Left forelimb (tissue), 1 donor: ENCODE measurements at places on chromosomes 12 and 14.
A peak's percentile ranks its signal among the peaks of the same experiment; 100 is the strongest.

- no peak for DNase-seq
Measured at GRCh38 chr12:50520416-50521207, 15.8 kb downstream of the DIP2B start.

DNA sequence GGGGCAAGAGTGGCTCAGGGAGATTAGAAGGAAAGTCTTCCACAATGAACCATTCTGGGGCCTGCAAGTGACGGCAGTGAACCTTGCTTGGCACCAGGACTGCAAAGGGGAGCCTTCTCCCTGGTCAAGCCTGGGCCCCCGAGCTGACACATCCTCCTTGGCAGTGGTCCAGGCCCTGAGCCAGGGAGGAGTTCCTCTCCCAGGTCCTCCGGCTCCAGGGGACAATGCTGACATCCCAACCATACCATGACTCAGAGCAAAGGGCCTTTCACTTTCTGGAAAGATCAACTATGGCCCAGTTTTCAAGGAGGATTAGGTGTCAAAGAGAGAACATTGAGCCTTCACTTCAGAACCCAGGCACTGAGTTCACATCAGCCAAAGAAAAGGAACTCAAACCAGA, 756.5 kb upstream of the TBX3 start:
- DNase-seq: no peak

GRCh38 chr14:80695869-80696268, 245.7 kb downstream of the CEP128 start:
- DNase-seq: no peak

DNA sequence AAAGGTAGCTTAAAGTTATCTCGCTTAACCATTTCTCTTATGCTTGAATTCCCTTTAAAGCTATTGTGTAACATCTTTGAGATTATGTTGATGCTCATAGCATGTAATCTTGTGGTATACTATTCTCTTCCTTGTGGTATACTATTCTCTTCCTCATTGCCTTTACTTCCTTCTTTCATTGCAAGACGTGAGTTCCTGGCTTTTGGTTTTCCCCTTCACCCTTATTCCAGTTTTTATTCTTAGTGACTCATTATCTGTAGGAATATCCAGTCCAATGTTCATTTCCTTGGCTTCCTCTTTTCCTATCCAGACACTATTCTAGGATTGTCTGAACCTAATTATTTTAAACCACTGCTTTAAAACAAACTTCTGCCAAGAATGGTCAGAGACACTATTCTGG, 564.0 kb downstream of the CCER1 start:
- no peak for DNase-seq

- no peak for DNase-seq
Measured at GRCh38 chr14:81170829-81171195, 49.9 kb downstream of the GTF2A1 start.

DNA sequence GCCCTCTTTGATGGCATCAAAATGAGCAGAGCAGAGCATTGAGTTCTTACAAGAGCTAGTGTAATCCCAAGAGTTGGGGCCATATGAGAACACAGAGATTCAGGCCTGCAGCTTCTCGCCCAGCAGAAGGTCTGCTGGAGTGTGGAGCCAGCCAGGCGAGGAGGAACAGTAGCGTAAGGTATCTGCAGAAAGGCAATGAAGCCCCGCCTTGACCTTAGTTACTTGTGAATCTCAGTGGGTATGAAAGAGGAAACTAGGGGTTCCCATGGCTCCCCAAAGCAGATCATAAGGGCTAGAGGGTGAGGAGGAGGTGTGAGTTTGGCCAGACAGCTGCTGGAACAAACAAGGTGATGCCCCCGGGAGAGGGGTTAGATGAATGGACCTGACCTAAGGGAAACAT, 49.4 kb downstream of the SLC8A3 start:
- no peak for DNase-seq

- no peak for DNase-seq
Measured at GRCh38 chr14:65661865-65662264, 249.3 kb downstream of the FUT8 start.

DNA sequence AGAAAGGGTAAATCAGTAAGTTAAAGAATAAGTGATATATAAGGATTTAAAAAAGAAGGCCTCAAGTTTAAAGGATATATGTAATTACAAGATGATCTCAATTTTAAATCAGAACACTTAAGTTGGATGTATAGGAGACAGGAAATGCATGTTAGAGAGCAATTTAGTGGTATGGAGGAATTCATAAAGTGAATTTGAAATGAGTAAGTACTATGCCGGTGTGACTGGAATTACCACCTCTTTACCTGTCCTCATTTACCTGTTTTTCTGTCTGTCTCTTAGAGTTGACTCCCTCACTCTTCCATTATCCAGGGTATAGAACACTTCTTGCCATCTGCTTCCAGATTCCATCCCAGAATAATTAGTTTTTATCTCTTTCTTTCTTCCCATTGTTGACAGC, 73.5 kb downstream of the PLEKHA5 start:
- no peak for DNase-seq

DNA sequence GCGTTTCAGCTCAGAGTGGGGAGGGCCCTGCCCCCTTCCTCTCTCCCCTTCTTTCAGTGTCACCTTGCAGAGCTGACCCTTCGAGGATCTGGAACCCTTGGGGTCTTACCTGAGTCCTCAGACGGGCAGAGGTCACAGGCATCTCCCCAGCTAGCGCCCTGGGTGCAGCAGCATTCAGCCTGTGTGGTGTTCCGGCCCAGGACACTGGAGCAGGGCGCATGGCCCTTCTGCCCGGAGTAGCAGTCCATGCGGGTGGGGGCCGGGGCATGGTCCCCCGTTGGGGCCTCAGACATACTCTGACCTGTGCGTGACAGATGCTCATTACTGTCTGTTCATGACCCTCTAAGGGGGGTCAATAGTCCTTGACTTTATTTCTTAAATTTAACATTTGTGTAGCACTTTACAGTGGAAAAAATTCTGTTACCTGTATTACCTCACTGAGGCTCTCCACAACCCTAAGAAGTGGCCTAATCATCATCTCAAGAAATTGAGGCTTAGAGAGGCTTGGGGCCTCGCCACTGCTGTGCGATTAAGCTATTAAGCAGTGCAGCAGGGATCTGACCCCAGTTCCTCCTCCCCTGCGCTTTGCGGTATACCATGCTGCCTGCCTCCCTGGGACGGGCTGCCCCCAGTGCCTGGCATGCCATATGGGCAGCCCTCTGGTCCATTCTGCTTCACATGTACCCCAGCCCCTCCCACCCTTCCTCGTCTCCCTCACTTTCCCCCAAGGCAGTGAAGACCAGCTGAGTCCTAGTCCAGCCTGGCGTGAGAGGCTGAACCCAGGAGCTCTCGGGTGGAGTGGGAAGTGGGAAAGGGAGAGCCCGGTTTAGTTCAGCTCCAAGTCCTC, 11.5 kb downstream of the ISCA2 start:
- DNase-seq: peak; percentile 51

DNA sequence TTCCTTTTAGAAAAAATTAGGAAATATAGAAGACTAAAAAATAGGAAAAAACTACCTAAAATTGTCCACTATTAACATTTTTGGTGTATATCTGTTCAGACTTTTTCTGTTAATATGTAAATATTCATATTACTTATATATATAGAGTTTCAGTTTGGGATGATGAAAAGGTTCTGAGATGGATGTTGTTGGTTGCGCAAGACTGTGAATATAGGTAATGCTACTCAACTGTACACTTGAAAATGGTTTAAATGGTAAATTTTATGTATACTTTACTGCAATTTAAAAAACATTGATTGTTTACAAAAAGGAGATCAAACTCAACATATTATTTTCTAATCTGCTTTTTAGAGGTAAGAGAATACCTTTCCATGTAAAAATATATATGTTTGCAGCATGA, 200.9 kb downstream of the RAD51B start:
- no peak for DNase-seq

DNA sequence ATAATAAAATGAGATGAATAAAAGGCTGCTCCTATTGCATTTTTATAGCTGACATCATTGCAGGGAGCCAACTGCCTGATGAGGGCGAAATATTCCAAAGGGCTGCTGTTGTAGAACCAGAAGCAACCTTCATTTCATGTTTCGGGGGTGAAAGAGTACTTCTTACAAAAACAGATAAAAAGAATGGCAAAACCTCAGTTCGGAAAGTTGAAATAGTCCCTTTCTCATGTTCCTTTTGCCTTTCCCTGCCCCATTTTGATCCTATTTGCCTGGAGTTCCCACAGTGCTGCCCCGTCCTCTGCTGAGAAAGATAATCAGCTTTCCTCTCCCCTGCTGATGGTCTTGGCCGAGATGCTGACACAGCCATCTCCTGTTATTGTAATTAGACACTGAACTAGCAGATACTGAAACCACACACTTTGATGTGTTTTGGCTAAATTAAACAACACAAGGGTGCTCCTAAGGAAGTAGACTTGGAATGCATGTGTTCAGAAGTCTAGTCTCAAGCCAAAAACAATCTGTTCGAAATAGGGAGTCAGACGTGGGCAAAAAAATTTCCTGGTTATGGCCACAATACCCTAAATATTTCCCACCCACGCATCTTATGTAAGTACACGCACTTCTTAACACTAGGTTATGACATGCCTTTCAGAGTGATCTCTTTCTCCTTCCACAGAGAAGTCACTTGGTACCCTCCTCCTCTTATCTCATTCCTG, 117.2 kb downstream of the PPM1H start:
- no peak for DNase-seq

DNA sequence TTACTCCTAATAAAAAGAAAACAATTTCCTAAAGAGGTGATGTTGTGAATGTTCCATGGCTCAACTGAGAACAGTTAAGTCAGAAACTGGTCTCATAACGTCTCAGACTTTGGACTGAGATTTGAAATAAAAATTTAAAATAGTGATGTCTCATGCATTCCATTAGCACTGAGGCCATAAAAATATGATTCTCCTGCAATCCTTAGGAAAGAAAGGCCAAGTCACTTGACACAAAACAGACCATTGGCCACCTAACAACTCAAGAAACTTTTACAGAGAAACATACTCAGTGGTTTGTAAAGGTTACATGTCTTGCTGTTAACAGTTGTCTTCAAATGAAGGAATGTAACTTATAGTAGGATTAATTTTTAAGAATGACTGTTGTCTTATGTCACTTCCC, 58.1 kb downstream of the STAB2 start:
- DNase-seq: no peak

DNA sequence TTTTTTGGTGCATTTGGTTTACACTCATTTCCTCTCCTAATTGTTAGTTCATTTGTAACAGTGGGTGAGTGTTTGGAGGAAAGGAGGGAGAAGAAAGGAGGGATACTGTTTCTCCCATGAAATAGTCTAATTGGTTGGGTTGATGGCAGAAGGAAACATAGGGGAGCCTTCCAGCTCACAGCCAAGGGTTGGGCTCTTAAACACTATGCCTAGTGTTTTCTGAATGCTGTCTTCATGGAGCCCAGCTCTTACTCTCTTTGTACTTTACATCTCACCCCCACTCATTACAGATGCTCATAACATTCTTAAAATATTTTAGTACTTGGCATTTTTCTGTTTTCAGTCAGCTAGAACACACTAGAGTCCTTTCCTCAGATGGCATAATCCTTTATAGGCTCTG, 38.2 kb downstream of the BAZ2A start:
- no peak for DNase-seq

- no peak for DNase-seq
Measured at GRCh38 chr12:12747278-12747677, 30.1 kb downstream of the CDKN1B start.
